ENCODE measurements at places on chromosomes 6 and 20.
A peak's percentile ranks its signal among the peaks of the same experiment; 100 is the strongest.

- DNase-seq, result no peak
Measured at GRCh38 chr6:33877982-33878535, 74.3 kb upstream of the MLN start.

DNA sequence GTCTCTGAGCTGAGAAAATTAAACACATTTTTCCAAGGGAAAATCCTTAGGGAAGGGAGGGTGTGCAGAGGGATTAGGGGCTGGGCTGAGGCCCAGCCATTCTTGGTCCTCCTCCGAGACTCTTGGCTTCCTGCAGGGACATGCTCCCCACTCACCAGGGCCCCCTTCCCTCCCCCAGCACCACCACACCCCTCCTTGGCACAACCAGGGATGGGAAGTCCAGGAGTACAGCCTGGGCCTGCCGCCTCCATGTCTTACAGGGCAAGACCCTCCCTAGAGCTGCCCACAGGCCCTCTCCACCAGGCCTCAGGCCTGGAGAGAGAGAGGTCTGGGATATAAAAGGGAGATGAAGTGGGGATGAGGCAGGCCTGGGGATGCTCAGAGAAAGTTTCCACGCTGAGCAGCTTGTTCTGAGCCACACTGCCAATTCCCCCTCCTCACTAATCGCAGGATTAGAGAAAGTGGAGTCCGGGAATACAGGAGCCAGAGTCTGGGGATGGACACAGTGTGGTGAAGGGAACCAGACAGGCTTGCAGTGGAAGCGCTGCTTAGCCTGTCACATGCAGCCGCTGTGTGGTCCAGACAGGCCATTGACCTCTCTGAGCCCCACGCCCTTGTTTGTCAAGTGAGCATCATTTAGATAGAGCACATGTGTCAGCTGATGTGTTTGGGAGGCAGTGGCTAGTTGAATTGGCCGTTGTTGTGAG, 105.5 kb downstream of the MRPL14 start:
- DNase-seq, result no peak

DNA sequence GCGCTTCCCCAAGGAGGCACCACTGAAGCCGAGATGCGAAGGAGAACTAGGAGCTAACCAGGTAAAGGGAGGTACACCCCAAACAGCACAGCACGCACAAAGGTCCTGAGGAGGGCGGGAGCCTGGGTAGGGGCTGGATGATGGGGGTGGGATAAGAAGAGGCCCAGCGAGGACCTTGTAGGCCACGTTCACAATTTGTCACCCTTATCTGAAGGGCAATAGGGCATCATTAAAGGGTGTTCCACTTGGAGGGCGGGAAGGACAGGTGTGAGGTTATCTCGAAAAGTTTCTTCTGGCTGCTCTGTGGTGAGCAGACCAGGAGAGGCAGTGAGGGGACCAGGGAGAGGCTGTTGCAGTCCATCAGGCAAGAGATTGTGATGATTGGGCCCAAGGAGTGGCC, 25.6 kb downstream of the POFUT1 start:
- DNase-seq, result no peak

DNA sequence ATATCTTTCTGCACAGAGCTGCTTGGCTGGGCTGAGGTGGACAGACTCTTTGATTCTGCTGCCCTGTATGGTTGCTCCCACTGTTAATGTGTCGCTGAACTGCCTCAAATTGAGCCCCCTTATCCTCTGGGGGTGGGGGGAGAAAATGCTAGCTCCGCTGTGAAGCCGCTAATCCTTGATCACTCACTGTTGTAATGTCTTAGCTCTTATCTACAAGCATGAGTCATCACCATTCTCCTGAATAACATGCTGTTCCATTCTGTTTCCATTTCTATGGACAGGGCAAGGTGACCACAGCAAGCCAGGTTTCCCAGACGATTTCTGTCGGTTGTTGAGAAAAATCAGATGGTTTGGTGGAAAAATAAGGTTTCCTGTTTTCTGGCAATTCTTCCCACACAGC, 218.4 kb upstream of the GGTLC1 start:
- no peak for DNase-seq

- DNase-seq, result no peak
Measured at GRCh38 chr6:6816716-6817115, 228.2 kb downstream of the LY86 start.

- no peak for DNase-seq
Measured at GRCh38 chr6:56663344-56663743, 20.7 kb upstream of the DST start.

GRCh38 chr6:110665600-110665999, 149.7 kb downstream of the CDK19 start:
- DNase-seq, result no peak

- DNase-seq, result peak; percentile 61
Measured at GRCh38 chr20:31663838-31664695, 26.4 kb downstream of the COX4I2 start.

- DNase-seq, result no peak
Measured at GRCh38 chr6:139003751-139004150, 15.7 kb upstream of the REPS1 start.

DNA sequence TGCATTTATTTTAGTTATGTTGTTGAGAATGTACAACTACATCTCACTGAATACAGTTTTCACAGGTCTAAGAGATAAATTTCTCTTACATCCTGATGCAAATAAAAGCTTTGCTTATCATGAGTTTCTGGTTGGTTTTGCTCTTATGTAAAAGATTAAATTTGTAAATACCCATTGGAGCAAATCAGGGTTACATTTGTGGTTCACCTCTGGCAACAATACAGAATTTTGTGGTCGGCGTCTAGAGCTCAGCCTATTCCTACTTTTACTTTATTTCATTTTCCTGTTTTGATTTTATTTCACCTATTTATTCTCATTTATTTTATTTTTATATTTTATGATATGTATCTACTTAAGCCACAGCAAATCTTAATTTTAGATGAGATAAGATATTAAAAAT, 271.9 kb upstream of the MARCKS start:
- no peak for DNase-seq

DNA sequence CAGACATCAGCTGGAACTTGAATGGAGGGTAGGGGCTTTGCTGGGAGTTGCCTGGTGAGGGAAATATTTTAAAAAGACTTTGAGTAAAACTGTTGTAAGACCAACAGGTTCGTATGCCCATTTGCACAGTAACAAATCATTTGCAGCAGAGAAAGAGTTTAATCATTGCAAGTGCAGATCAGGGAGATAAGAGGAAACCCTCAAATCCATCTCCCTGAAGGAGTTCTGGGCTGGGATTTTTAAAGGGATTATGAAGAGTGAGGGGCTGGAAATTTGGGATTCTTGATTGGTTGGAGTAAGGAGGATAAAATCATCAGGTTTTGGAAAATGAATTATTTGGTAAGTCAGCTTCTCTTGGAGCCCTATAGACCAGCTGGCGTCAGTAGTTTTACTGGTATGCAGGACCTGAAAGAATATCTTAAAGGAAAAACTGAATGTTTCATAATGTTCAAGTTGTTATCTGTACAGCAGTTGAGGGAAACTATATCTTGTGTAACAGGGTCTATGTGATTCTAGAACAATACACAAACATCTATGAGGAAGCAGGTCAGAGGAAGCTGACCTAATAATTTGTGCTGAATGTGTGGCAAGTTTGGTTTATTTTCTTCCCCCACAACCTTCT, 295.5 kb downstream of the PLCB1 start:
- DNase-seq, result no peak

GRCh38 chr20:9699181-9699580, 139.7 kb downstream of the PAK5 start:
- no peak for DNase-seq

Data from SHP77 (cell line).